GOT3 (cell line): ENCODE measurements at places on chromosomes 12 and 14.

GRCh38 chr14:56100556-56100955, 17.7 kb upstream of the PELI2 start:
- DNase-seq: no peak

GRCh38 chr12:104456950-104457745, 400 bp downstream of the CHST11 start:
- DNase-seq: no peak

GRCh38 chr14:90678846-90679362, 137.3 kb downstream of the TTC7B start:
- DNase-seq: no peak

DNA sequence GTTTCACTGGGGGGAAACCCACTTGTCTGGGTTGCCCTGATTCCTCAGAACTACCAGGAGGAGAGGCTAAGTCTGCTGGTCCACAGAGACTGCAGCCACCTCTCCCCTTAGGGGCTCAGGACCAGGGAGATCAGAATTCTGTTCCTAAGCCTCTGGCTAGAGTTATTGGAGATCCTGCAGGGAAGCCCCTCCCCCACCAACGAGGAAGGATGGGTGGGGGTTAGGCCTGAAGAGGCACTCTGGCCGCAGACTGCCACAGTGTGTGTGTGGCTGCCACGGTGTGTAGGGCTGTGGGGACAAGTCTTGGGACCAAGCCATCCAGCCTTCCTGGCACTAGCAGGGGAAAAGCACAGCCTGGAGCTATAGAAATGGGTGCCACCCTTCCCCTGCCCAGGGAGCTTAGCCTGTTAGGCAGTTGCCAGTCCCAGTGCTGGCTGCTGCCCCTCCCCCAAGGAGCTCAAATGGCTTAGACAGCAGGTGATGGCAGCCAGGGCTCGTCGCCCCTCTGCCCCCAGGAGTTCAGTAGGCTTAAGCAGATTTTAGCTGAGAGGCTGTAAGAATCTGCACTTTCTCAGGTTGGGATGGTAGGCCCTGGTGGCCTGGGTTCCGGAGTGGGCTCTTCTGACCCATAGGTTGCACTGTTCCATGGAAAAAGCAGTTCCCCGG, 107.7 kb downstream of the ERGIC2 start:
- no peak for DNase-seq

GRCh38 chr12:74393272-74393671, 144.4 kb upstream of the ATXN7L3B start:
- no peak for DNase-seq

- peak; percentile 99 for DNase-seq
These were observed 18.7 kb upstream of the CTDSP2 start for GRCh38 chr12:57865084-57865751.

GRCh38 chr12:38890102-38890855, 15.1 kb downstream of the CPNE8 start:
- no peak for DNase-seq

- no peak for DNase-seq
These were observed 23.6 kb downstream of the PLEKHH1 start for GRCh38 chr14:67556671-67557070.

GRCh38 chr14:37972941-37973887, 234.5 kb upstream of the SSTR1 start:
- no peak for DNase-seq

DNA sequence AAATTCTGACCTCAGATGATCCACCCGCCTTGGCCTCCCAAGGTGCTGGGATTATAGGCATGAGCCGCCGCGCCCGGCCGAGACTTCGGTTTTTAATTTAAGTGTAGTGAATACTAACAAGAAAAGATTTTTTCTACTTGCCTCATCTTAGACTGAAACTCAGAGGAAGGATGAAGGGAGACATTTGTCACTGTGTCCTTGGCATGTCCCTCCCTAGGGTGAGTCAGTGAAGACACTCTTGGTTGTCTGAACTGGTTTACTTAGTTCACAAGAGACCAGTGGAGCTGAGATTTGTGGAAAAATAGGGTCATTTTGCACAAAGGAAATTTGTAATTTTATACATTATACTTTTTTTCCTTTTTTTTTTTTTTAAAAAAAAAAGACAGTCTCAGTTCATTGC, 13.5 kb downstream of the C12orf71 start:
- DNase-seq: no peak

DNA sequence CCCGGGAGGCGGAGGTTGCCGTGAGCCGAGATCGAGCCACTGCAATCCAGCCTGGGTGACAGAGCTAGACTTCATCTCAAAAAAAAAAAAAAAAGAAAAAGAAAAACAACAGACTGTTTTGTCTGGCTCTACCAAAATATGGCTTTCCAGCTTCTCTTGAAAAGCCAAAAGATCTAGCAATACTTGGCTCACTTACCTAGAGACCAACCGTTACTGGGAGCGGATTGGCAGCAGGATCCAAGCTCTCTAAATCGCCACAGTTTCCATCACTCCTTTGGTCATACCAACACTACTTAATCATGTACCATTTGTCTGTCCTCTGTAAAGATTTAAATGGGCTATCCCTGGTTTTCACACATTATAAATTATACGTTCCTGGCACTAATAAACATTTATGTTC, 87.6 kb upstream of the GPHB5 start:
- DNase-seq: no peak

GRCh38 chr14:59305836-59306555, 117.5 kb downstream of the DAAM1 start:
- no peak for DNase-seq

- no peak for DNase-seq
These were observed 420.8 kb downstream of the FUT8 start for GRCh38 chr14:65833267-65833880.
